ENCODE measurements at places on chromosomes 6 and 20.

DNA sequence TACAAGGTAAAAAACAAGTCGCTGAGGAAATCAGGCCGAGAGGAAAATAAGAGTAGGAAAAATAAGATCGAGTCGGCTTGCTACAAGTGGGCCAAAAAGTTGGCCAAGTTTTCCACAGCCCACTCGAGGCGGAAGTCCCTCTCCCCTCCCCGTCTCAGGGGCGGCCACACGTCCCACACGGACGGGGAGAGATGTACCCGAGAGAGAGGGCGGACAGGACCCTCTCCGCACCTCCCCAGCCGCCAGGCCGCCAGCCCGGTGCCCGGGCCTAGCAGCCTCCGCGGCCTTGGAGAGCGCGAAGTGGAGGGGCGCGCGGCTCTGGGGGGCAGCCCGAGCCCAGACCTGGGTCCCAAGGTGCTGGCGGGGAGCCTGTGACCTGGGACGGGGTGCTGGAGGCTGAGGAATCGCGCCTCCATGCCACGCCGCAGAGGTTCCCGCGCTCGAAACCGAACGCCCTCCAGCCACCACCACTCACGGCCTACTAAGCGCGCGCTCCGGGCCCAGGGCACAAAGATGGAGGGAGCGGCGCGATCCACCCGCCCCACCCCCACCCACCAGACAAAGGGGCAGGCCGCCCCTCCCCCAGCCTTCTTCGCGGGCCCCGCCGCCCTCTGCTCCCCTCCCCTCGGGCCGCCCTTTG is 1.9 kb upstream of the HMGA1 start:
- no peak for DNase-seq

DNA sequence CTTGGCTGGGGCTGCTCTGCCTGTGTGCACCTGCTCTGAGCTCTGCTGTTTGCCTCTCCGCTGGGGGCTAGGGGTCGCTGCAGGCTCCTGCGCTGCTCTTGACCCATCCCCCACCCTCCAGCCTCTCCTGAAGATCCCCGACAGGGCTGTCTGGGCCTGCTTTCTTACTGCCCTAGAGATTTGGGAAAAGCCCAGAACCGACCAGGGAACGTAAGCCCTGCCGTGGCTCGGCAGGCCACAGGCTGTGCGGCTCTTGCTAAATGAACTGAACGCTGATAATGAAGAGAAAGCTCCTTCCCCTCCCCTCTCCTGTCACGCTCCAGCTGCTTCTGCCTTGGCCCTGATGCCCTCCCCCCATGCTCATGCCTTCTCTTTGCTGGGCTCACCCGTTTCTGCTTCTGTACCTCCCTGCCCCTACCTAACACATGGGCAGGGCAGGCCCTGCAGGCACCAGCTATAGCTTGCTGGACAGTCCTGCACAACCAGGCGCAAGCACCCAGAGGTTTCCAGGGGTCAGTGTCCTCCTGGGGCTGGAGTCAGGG is 32.0 kb upstream of the PCMTD2 start:
- DNase-seq: no peak

- DNase-seq: peak; percentile 12
Measured at GRCh38 chr6:113859349-113860180, 2.4 kb downstream of the MARCKS start.

DNA sequence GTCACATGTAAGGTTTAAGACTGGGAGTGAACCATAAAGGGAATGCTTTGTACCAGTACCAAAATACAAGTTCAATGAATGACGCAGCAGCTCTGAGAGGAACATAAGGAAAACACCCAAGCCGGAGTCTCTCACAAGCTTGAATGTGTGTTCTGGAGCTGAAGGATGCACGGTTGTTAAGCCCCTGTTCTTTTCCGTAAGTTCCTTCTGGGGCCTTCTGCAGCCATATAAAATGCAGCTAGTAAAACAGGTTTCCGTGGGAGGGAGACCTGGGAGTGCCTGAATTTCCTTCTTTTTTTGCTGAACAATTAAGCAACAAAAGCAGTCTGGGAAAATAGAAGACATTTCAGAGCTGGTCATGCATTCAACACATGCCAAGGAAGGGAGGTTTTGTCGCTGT is 73.2 kb upstream of the JAG1 start:
- no peak for DNase-seq

GRCh38 chr6:2718334-2719092 is 32.2 kb downstream of the MYLK4 start:
- DNase-seq: no peak

DNA sequence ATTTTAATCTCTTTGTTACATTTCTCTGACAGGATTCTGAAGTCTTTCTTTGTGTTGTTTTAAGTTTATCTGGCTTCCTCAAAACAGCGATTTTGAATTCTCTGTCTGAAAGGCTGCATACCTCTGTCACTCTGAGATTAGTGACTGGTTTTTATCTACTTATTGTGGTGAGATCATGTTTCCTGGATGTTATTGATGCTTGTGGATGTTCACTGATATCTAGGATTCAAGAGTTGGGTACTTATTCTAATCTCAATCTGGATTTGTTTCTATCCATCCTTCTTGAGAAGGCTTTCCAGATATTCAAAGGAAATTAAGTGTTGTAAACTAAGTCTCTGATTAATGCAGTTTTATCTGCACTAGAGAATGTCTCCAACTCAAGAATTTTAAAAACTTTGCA is 1076.1 kb upstream of the ADGRB3 start:
- no peak for DNase-seq

DNA sequence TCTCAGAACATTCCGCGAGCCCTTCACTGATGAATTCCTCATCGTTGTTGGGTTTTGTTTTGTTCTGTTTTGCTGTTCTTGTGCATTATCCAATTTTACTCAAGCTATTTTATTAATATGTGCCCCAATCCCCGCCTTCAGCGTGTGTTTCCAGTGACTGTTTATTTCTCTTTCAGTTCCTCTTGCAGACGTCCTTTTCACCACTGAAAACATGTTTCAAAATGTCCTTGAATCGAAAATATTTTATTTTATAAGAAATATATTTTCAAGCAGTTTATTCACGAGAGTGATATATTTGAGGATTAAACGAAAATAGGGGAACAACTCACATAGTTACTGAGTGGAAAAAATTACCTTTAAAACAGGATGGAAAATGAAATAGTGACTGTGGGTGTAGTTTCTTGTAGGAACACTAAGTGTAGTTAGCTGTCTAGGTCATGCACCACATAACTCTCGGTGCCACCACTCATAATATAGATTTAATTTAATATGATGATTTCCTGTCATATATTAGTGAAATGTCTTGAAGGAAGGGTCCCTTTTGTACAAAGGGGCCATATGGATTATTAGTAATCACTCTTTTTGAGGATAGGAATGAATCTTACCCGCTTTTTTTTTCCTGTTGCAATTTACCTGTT is 45.3 kb upstream of the HDDC2 start:
- DNase-seq: no peak

DNA sequence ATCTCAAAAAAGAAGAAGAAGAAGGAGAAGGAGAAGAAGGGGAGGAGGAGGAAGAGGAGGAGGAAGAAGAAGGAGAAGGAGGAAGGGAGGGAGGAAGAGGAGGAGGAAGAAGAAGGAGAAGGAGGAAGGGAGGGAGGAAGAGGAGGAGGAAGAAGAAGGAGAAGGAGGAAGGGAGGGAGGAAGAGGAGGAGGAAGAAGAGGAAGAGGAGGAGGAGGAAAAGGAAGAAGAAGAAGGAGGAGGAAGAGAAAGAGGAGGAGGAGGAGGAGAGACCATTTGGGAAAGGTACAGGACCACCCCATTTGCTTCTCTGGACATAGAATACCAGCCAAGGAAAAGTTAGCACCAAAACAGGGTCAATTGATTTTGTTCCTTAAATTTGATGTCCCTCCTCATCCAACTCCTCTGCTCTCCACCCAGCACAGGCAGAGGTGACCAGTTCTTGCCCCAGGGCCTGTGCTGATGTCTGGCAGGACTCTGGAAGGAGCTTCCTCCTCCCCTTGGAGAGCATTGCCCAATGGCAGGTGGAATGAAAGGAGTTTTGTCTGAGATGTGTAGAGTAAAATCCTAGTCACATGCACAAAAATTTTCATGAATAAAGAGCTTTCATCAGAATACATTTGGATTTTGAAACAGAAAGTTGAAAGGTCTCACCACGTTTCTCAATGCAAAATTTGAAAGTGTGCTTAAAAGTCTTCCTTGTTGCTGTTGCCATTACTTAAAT is 182.9 kb downstream of the LY86 start:
- DNase-seq: no peak

DNA sequence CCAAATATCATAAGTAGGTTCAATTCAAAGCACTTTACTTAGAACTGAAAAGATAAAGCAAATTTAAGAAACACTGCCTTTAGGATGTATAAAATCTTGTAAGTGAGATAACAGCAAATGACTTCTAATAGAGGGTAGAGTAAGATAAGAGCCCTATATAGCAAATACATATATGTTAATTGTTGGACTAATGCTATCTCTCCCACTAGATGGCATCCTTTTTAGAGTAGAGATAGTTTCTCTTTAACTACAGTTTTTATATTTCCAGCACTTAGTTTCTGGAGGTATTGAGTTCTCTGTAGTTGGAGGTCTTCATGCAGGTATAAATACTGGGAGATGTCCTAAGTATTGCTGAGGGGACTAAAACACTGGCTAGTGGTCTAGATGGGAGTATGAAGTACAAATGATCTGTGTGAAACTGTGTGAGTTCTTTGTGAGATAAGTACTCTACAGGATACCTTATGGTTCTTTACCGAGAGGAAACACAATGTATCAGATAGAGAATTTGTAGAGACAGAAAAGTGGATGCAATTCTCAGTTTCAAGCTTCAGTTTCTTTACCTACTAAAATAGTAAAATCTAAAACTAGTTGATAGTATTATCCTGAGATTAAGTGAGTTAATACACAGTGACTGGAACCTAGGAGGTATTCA is 399.3 kb downstream of the KHDRBS2 start:
- DNase-seq: no peak

DNA sequence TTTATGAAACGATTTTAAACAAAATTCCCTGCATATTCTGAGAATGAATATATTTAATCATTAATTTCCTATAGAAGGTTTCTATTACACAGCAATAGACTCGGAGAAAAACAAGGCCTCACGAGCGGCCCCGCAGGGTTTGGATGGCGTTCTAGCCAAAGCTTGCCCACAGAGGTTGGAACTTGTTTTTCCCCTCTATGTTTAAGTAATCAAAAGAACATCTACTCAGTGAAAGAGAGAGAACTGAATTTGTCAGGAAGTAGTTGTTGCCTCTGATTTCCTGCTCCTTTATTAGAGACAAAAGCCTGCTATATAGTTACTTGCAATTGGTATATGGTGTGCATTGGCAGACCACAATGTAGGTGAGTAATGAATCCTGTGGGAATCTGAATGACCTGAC is 82.1 kb upstream of the HEY2 start:
- no peak for DNase-seq

DNA sequence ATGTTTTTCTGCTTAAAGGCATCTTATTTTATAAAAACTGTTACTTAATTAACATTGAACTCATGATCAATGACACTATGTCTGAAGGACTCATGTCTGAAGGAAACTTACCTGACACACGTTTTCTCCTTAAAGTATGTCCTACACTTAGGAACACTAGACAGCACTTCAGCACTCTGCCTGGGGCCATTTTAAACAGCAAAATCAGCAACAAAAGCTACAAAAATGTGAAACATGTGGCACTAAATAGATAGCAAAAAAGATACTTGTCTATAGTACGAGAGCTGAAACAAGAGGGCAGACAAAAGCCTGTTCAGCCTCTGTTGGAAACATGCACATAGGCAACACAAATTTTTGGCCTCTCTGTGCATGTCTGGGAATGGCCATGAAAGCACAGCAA is 93.5 kb upstream of the TMEM30A start:
- DNase-seq: no peak

DNA sequence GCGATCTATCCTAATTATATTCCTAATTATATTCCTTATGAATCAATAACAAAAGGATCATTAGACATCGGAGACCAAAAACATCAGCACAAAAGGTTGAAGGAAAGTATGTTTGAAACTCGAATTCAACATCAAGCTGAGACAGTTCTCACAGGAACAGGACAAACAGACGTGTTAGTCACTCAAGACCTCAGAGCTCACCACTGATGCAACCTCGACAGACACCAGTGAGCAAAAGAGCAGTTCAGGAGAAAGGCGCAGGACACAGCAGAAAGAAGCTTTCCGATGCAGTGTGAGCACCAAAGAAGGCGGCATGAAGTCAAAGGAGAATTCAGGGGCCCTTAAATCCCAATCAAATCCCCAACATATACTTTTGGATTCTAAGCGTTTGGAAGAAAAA is 6.3 kb upstream of the RAMACL start:
- DNase-seq: no peak

DNA sequence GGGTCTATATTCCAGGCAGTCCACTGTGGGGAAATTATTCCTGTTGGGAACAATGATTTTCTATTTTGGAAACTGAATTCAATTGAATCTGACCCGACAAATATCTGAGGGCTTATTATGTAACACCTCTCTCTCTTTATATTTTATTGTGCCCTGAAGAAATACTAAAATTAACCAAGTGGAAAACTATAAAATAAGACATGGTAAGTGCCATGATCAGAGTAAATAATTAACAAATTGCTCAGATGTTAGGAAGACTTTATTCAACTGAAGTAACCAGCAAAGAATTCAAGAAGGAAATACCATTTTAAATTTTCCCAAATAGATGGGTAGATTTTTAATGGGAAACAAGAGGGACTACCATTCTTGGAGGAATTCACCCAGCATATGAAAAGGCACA is 632.9 kb downstream of the MAFB start:
- DNase-seq: no peak

DNA sequence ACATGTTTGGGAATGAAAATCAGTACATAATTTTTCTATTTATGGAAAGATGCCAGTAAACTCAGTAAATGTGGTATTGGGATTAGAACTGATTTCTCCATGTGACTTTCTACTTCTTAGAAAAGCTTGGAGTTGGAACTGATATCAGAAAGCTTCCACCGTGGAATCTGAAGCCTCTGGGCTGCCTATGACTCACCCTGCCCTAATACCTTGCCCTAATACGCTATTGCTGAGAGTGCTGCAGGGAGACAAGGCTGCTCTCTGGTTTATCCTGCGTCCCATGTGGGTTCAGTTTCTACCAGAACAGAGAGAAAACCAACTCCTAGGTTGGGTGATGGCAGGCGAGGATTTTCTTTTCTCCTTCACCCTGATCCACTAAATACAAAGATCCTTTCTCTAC is 3.3 kb upstream of the STMND1 start:
- DNase-seq: no peak

GRCh38 chr6:23031986-23032385 is 462.6 kb downstream of the HDGFL1 start:
- no peak for DNase-seq

- no peak for DNase-seq
Measured at GRCh38 chr6:34585108-34585507, 29.0 kb upstream of the SPDEF start.

- DNase-seq: peak; percentile 68
Measured at GRCh38 chr20:41173161-41173721, 35.9 kb downstream of the PLCG1 start.

DNA sequence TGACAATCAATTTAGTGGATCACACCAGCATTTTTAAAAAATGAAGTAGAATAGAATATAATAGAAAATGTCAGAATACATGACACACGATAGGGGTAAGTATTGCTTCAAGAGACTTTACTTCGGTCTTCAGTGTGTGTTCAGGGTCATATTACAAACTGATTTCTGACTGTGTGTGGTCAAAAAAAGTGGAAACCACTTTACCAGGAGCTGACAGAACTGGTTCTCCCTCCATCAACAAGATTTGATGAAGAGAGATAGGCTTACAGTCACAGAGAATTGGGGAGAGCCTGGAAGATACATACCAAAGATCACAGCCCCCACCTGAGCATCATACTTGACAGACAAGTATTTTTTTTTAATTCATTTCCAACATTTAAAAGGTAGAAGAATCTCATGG is 21.7 kb downstream of the ARMC2 start:
- DNase-seq: no peak

GRCh38 chr6:79468587-79468986 is 68.6 kb downstream of the LCA5 start:
- DNase-seq: no peak
